ENCODE measurements at places on chromosomes 13 and 19.

DNA sequence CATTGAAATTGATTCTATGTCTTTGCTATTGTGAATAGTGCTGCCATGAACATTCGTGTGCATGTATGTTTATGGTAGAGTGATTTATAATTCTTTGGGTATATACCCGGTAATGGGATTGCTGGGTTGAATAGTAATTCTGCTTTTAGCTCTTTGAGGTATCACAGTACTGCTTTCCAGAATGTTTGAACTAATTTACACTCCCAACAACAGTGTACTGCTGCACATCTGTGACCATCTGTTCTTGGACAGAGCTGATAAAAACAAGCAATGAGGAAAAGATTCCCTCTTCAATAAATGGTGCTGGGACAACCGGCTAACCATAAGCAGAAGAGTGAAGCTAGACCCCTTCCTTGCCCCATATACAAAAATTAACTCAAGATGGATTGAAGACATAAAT lies 231.0 kb downstream of the MYO16 start:
- DNase-seq, result no peak

DNA sequence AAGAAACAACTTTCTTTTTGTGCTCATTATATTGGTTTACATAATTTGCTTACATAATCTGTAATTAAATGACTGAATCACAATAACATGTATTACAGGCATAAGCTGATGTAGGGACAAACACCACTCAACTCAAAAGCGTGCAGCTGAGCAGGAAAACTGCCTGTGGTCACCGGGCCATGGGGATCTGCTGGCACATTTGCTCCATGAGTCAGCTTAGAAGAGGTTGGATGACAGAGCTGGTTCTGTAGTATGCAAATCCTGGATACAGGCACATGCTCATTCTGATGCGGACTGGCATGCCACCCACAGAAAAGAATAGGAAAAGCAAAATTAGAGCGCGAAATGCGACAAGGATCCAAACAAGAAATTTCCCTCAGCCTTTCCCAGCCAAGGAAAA lies 128.6 kb downstream of the USP12 start:
- peak; percentile 67 for DNase-seq

- DNase-seq, result no peak
Measured at GRCh38 chr13:110433014-110433413, 125.9 kb downstream of the COL4A2 start.

GRCh38 chr19:41276231-41276630 lies 12.1 kb downstream of the HNRNPUL1 start:
- DNase-seq, result no peak

GRCh38 chr19:38869160-38869835 lies 8.8 kb downstream of the RINL start:
- DNase-seq, result no peak

DNA sequence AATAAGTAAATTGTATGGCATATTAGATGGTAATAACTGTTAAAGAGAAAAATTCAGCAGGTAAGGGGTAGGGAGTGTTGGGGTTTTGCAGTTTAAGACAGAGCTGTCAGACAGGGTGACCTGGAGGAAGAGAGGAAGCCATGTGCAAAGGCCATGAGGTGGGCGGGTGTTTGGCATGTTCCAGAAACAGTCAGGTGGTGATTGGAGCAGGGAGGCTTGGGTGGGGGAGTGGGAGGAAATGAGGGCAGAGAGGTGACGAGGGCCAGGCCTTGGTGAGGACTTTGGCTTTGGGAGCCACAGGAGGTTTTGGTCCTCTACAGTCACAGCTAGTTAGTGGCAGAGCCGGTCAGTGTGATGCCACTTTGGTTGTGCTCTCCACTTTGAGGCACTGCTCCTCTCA lies 20.1 kb downstream of the RYR1 start:
- no peak for DNase-seq

GRCh38 chr13:31807090-31807541 lies 67.8 kb downstream of the RXFP2 start:
- no peak for DNase-seq

DNA sequence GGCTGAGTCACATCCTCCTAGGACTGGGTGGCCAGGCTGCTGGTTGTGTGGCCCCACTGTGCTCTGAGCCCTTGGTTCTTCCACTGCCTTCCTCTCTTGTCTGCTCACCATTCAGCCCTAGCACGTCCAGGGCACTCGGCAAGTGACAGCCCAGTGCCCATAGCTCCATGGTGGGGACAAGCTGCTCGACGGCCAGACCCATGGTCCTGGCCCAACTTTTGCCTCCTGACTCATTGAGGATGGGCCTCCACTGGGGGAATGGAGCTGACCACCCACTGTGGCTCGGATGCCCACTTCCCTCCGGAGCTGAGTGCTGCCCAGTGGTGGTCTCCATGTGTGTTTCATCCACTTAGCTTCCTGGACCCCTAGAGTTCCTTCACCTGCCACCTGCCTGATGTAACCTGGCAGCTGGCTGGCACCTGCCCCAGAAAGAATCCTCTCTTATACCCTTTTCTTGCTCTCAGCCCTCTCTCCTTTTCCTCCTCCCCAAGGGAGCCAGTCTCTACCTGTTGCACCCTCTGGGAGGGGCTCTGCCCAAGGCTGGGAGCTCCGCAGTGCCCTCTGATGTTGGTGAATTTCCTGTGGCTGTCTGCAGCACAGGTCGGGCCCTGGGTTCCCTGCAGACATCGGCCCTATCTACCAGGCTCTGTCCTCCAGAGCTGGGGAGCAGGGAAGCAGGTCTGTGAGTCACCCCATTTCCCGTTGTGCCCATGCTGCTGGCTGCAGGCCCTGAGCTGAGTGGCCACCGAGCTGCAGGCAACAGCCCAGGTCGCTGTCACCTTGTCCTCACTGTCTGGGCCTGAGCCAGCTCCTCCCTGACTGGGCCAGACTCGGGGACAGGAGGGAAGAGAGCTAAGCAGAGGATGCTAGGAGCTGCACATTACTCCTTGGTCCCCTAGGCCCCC lies 7.4 kb downstream of the CHST8 start:
- no peak for DNase-seq

DNA sequence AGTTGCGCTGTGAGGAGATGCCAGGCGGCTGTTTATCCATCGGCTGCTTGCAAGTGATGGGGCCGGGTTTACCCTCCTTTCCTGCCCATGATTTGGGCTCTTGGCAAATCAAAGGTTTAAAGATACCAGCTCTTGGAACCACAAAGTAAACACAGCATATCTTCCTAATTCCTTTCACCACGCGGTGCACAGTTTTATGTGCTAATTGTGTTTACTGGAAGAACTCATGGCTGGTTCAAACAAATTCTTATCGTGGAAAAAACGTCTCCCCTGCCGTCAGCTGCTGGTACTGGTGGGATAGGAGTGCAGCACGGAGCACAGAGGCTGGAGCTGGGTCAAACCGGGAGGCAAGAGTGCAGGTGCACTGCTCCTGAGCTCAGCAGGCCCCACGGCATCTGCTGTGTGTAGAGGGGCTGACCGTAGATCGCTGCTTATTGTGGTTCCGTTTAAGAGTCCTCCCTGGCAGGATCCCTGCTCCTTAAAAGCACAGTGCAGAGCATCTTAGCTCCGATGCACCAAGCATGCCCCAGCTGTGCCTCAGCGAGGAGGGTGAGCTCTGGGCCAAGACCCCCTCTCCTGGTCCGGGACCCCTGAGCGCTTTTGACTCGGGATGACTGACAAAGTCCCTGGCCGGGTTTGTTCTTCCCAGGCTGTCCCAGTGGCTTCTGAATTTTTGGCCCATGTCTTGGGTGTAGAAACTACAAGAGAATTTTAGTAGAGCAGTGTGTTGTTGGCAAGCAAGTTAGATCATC lies 51.3 kb upstream of the GAS6 start:
- DNase-seq, result no peak

DNA sequence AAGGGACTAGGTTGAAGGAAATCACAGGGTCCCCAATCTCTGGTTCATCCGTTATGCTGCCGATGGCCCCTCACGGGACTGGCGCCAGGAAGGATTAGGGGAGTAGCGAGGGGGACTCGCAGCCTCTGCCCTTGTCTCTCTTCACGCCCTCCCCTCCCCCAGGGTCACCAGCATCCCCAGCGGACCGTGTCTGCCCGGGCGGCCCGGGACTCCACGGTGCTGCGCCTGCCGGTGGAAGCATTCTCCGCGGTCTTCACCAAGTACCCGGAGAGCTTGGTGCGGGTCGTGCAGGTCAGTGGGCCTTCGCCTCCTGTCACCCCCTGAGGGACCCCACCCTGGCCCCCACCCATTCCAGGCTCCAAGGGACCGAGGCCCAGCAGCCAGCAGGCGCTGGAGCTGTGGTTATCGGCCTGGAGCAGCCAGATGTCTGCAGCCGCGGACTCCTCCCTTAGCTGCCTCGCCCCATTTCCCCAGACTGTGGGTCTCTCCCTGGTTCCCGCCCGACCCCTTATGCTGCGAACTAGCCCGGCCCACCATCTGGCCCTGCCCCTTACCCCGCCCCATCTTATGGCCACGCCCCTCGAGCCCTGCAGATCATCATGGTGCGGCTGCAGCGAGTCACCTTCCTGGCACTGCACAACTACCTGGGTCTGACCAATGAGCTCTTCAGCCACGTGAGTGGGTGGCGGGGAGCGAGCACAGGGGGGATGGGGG lies 5.4 kb downstream of the PNPLA6 start:
- peak; percentile 84 for DNase-seq

DNA sequence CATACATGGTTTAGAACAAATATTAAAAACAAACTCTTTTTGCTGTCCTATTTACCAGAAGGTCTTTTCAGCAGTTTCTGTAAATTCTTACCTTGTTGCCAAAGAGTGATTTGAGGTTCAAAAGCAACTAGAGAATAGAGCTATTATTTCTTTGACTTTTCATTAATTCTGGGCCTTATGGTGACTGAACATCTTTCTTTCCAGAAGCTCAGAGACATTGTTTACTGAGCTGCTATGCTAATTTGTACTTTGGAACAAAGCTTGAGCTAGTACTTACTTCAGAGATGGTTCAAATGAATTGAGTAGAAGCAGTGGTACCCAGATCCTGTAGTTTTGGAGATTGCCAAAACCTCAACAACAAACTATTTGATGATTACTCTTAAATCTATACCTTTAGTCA lies 331.2 kb downstream of the SPRY2 start:
- DNase-seq, result no peak

GRCh38 chr13:59623206-59623915 lies 540.4 kb downstream of the DIAPH3 start:
- DNase-seq, result no peak

DNA sequence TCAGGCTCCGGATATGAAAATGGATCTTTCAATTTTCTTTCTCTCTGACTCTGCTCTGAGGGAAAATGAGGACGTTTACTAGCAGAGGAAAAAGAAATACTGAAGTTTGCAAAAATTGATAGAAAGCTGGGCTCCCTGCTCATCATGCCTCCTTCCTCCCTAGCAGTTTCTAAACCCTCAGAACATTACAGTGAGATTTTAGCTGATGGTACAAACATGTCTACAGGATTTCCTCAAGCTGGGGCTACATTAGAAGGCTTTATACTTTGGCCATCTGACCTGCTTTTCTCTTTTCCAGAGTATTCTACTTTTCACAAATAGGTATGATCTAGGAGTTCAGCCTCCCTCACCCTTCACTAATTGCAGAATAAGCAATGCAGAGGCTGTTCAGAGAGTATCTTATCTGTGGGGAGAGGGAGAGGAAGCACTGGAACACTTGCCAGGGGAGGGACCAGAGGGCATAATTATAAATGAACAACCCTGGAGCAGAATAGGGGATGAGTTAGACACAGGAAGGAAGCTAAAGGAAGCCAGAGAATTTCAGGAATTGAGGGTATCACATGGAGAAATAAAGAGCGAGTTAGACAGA lies 30.0 kb downstream of the CEACAM1 start:
- no peak for DNase-seq

DNA sequence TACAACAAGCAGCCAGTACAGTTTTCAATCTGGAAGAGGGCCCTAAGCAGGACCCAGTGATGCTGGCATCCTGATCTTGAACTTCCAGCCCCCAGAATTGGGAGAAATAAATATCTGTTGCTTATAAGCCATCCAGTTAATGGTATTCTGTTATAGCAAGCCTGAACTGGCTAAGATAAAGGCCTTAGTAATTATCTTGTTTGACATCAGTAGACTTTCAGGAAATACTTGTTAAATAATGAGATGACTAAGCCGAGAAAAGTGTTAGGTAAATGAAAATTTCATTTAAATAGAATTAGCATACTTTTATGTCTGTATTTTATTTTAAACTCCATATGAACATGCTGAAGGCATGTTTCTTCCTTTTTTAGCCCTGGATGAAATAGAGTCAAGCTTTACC lies 188.2 kb downstream of the OLFM4 start:
- no peak for DNase-seq

DNA sequence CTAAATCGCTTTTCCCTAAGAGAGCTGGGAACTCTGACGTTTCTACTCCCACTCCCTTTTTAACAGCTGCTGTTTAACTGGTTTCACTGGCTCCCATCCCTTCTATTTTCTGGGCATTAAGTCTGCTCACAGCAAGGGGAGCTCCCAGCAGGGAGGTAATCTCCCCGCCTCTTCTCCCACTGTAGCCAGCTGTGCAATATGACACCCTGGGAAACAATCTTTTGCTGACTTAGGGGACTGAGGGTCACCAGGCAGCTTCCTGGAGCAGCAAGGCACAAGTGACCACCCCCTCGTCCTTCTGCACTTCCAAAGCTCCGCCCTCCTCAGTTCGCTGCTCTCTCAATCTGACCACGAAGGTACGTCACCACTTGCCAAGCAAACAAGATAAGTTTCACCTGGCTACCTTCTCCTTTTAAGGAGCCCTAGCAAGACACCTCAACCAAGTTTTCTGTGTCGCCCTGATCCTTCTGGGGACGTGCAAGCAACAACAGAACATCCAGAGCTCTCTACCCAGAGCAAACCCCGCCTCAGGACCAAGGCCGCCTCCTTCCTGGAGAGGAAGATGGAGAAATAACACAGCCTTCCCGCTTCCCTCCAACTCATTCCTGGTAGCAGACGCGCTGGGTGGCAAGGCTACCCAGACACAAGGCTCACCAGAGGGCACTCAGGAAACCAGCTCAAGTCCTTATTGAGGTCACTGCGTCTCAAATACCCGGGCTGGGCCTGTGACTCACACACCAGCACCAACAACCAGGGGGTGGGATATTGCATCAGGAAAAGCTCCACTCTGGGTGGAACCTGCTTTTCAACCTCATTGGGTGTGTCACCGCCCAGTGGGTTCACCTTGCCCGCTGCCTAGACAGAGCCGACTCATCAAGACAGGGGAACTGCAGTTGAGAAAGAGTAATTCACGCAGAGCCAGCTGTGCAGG lies 92.4 kb downstream of the STK24 start:
- peak; percentile 99 for DNase-seq

GRCh38 chr19:17327068-17327653 lies 7.5 kb downstream of the ANO8 start:
- no peak for DNase-seq

GRCh38 chr13:112618501-112618900 lies 30.5 kb upstream of the TUBGCP3 start:
- no peak for DNase-seq

DNA sequence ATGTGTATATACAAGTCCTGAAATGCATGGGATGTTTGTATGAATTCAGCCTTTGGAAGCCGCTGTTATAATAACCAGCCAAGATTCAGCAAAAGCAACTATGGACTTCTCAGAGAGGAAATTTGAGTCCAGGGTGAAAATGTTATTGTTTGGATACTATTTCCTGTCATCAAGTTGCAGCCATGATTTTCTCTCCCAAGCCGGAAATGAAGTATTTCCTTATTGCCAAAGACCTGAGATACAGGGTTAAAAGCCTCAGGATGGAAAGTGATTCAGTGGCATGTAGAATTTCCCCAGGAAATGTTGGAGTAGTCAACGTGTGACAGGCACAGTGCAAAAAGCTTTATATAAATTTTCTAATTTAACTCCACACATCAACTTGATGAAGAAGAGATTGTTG lies 133.9 kb downstream of the IRS2 start:
- DNase-seq, result no peak
